Mesendoderm (in vitro differentiated cells): ENCODE measurements at places on chromosomes 4 and X.

DNA sequence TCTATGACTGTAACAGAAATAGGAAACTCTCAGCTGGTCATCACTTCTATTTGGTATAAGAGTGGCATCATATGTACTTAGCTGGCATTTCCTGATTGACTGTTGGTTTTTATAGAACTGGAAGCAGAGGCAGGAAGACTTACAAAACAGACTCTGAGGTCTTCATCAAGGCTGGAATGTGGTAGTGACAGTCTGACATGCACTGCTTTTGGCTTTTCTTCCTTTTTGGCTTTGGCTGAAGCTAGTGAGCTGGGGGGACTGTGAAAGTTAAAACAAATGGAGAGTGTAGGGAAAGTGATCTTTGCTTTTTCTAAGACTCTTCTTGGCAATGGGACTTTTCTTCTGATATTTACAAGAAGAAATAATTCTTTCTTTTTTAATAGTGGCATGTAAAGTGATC lies 121.1 kb upstream of the SLC4A4 start:
- DNase-seq = no peak

- DNase-seq = no peak
Measured at GRCh38 chrX:9131066-9131465, 97.1 kb upstream of the FAM9B start.

DNA sequence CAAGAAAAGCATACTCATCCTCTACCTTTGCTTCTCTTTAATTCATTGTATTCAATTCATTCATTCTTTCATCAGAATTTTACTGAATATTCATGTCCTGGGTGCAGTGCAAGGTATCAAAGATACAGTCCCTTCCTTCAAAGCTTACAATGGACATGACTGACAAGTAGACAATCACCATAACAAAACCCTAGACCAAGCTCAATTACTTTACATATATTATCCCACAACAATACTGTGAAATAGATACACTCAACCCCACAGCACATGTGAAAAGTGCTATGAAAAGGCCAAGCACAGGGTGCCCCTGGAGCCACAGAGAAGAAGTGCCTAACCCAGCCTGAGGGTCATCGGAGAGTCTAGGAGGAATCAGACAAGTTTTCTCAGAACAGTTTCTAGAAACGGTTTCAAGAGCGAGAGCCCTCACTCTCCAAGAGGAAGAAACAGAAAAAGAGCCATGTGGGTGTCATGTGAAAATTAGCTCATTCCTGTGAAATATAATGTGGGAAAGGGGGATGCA lies 15.3 kb downstream of the AMBN start:
- no peak for DNase-seq

DNA sequence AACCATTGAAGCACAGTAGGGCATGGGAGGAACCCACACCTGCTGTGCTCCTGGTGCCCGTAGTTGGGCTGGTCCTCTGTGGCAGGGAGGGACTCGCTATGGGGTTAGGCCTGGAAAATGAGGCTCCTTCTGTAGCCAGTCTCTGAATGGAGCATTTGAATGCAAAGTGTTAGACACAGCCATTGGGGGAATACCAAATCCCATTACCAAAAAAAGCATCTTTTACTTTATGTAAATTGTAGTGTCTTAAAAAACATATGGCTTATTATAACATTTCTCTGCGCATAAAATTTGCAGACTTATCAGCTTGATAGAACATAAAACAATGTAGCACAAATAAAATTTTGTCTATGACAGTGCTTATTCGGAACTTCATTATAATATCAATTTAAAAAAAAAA lies 129.2 kb upstream of the PDLIM3 start:
- DNase-seq = no peak

GRCh38 chrX:10582215-10582733 lies 38.1 kb downstream of the MID1 start:
- no peak for DNase-seq

GRCh38 chr4:141636771-141637460 lies 533 bp downstream of the IL15 start:
- peak; percentile 65 for DNase-seq

DNA sequence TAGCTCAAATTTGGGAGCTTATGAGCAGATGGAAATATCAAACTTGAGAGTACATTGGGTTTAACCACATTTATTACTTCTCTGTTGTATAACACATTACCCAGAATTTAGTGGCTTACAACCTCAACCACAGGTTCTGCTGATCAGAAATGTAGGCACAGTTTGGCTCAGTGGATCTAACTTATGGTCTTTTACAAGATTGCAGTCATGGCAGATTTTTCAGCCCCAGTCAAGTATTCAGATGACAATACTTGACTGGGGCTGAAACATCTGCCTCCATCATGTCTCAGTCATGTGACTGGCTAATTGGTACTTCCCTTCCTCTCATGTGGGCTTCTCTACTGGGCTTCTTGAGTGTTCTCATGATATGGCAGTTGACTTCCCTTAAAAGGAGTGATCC lies 44.0 kb upstream of the ADAD1 start:
- DNase-seq = no peak

- no peak for DNase-seq
Measured at GRCh38 chr4:163662768-163663167, 168.3 kb downstream of the TMA16 start.

- DNase-seq = peak; percentile 80
Measured at GRCh38 chrX:134670134-134670924, 12.1 kb upstream of the PLAC1 start.

- no peak for DNase-seq
Measured at GRCh38 chr4:108126806-108127205, 41.9 kb downstream of the LEF1 start.

- no peak for DNase-seq
Measured at GRCh38 chrX:40460926-40461325, 119.8 kb upstream of the ATP6AP2 start.

- no peak for DNase-seq
Measured at GRCh38 chrX:689983-690382, 59.4 kb downstream of the SHOX start.

DNA sequence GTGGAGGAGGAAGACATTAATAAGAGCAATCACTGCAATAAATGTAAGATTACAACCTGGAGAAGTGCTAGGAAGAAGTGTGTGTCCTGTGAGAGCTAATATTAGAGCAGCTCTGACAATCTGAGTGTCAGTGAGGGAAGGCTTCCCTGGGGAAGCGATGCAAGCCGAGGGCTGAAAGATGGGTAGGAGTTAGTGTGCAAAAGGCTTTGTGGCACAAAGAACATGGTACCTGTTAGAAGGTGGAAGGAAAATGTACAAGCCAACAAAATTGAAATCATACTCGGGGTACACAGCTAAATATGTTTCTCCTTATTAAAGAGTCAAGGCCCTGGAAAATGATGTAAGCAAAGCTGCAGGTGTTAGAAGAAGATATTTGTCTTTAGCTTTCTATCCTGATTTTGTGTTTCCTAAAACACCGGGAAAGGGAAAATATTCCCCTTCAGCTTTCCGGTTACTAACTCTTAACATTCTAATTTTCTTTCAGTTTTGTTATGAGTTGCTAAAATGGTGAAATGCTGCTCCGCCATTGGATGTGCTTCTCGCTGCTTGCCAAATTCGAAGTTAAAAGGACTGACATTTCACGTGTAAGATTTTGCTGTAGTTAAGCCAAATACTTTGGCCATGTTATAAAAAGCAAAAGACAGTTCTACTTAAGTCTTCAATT lies 808 bp downstream of the THAP6 start:
- DNase-seq = no peak

DNA sequence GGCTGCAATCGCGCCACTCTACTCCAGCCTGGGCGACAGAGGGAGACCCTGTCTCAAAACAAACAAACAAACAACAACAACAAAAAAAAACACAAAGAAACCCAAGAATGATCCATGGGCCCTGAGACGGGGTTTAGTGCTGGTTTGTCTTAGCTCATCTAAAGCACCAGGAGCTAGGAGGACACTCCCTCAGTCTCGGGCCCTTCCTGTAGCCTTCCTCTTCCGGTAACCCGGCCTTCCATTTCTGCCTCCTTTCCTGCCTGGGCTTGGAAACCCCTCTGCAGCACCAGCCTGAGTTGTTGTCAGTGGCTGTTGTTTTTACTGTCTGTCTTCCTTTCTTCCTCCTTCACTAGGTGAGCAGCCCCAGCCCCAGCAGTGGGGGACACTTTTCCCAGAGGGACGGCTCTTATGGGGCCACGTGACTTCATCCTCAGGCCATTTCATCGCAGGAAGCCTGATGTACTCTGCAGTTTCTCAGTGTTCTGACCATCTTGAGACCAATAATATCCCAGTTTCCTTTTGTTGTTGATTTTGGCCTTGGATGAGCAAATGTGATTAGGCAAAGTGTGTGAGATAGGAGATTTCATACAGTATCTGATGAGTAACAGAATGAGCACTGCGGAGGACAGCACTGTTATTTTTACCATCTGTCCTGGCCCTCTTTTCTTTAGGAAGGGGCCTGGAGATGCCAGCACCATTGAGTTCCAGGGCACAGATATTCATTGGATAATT lies 90.1 kb downstream of the ANAPC4 start:
- DNase-seq = no peak

DNA sequence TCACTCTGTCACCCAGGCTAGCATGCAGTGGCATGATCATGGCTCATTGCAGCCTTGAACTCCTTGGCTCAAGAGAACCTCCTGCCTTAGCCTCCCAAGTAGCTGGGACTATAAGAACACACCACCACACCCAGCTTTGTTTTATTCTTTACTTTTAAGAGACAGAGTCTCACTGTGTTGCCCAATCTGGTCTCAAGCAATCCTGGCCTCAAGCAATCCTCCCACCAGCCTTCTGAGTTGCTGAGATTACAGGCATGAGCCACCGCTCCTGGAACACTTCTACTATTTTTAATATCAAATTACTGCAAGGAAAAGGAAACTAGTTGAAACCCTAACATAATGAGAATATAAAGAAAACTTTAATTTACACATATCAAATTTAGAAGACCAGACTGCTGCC lies 85.4 kb downstream of the FAM13A start:
- no peak for DNase-seq

DNA sequence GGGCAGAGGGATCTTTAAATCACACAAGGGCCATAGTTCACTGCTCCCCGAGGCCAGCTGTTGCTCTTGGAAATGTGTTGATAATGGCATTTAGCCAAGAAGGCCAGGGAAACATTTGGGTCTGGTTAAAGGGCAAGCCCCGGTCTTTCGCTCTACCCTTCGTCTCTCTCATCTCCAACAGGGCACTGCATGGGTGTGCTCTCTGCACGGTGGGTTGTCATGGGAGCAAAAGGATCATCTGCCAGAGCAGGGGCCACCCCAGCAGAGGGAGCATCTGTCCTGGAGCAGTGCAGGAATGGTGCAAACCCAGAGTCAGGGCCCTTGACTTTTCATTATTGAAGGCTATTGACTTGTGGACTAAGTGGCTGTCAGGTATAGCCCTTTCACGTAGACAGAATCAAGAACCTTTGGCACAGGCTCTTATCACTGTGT lies 22.7 kb upstream of the PGRMC2 start:
- DNase-seq = peak; percentile 76

DNA sequence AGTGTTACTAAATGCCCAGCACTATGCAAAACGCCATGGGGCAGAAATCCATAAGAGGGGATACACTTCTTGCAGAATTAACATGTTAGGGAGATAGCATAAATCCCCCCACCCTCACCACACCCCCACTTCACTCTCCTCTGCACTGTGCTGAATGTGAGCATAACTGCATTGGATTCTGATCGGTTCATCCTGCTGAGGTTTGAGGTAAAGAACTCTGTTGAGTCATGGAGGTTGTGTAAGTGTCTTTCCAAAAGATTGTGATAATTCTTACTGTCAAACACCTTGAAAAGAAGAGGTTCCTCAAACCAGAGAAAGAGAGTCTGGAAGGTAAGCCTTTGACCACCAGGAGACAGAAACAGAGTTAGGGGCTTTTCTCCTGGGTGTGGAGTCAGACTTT lies 43.6 kb downstream of the RBM47 start:
- no peak for DNase-seq

DNA sequence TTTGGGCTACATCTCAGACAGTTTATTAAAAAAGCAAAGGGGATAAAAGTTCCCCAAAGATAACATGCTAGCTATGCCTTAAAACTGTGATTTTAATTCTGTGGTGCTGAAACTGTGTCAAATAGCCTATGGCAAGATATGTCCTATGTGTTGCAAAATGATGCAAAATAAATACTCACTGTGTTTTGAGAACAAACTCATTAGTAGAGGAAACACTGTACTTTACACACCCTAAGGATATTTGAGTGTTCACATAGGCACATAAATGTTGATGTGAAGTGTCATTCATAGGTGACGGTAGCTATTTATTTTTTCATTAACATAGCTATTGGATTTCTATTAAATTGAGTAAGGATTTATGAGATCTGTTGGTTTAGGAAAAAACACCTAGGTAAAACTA lies 351.9 kb downstream of the FAT4 start:
- no peak for DNase-seq

DNA sequence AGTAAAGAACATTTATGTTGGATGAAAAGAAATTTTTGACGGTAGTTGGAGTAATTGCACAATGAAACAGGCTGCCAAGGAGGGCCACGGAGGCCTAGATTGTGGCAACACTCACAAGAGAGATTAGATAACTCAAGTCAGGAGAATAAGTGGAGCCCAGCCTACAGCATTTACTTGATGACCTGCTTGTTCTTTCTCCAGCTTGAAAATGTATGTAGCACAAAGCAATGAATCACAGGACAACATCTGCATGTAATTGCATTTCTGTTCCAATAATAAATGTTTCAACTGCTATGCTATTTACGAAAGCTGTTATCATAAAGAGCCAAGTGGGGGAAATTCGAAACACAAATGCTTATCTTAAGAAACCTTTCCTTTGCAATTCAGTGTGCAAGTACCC lies 221.2 kb upstream of the MID1 start:
- DNase-seq = no peak

DNA sequence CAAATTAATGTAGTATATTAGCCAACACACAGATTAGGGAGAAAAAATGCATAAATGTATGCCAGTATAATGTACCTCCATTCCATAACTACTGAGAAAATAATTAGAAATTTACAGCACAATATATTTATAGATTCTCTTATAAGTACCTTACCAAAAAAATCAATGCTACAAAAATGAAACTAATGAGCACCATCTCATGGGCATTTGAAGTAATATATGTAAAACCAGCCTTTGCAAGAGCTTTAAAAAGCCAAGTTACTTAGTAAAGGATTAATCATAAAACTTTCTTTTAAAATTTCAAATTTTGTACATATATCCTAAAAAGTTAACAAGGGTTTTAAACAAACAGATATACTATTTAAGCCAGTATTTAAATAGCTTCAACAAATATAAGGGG lies 43.2 kb downstream of the LRBA start:
- DNase-seq = no peak

- no peak for DNase-seq
Measured at GRCh38 chr4:1789552-1789951, 3.5 kb upstream of the FGFR3 start.
